Activated naive CD8-positive, alpha-beta T cell treated with anti-CD3 and anti-CD28 coated beads, Interleukin-2, amount 50 U/mL, for 24 hours (primary cell): ENCODE measurements at places on chromosomes 3 and 15.

GRCh38 chr3:36827133-36827532 lies 62.8 kb upstream of the DCLK3 start:
- no peak for DNase-seq

DNA sequence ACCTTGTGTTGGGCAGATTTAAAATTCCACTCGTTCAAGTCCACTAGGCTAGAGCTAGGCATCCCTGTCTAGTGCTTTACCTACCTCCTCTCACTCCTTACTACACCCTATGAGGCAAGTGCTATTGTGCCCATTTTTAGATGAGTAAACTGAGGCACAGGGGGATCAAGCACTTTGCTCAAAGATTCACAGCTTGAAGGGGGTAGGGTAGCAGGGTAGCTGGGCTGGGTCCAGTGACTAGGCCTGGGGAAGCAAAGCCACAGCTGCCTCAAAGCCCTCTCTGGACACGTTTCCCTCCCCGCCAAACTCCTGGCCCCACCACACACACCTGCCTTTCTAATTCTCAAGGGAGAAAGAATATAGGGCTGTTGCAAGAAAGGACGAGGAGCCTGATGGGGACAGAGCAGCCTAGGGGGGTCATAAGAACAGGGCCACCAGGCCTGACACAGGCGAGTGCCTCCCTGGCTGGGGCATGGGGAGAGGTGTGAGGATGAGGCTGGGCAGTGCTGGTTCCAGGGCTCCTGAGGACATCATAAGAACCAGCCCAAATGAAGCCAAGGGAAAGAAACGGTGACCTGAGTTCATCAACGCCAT lies 34.8 kb upstream of the SFMBT1 start:
- no peak for DNase-seq

GRCh38 chr15:66308531-66308930 lies 15.2 kb downstream of the DIS3L start:
- DNase-seq, result no peak

DNA sequence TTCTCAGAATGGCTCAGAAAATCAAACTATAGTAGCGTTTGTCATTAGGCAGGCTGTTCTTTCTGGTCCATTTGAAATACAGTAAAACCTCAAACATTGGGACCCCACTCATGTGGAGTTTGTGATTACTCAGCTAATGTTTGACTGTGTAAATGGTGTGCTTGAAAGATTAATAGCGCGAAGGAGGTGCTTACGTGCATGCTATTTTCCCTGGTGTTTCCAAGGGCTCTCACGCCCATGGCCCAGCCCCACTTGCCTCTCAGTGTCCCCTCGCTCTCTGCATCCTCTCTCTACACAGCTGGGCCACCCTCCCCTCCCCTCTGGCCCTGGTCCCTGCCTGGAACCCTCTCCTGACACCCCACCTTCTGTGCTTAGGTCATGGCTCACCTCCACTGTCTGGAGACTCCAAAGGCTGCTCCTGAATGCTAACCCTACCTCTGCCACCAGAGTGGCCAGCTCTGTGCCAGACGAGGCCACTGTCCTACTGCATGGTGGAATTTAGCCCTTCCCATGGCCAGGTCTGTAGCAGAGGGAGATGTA lies 194.2 kb downstream of the PLCL2 start:
- no peak for DNase-seq

DNA sequence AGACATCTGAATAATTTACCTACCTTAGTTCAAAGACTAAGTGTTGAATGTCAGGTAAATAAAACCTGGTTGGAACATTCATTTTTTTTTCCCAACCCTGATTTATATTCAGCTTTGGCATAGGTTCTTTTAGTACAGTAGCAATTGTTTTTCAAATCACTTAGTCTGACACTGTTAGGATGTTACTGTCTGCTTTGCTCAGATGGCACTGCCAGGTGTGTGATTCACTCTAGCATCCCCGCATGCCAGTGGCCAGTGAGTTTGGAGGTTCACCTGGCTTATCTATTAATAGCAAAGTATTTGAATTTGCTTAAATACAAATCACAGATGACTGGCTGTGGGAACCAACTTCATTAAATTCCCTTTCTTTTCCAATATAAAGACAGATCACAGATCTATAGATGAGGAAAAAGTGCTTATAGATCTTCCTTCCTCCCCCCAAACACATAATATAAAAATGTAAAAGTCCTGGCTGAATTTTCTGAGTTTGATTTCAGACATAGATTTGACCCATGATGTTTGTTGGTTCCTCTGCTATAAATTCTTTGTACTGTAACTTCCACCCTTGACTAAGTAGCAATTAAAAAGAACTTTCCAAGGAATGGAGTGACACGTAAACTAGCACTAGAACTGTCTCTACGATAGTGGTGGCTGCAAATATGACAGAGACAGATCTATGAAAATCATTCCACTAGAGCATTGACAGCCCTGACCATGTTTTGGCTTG lies 3.9 kb downstream of the THBS1 start:
- DNase-seq, result no peak
